Kidney tubule cell (primary cell): ENCODE measurements at places on chromosomes 12 and 14.

GRCh38 chr12:58880639-58881038, 39.7 kb downstream of the LRIG3 start:
- DNase-seq: no peak

- no peak for DNase-seq
Observed at GRCh38 chr12:48997719-48998496, 1.3 kb downstream of the DDN start.

DNA sequence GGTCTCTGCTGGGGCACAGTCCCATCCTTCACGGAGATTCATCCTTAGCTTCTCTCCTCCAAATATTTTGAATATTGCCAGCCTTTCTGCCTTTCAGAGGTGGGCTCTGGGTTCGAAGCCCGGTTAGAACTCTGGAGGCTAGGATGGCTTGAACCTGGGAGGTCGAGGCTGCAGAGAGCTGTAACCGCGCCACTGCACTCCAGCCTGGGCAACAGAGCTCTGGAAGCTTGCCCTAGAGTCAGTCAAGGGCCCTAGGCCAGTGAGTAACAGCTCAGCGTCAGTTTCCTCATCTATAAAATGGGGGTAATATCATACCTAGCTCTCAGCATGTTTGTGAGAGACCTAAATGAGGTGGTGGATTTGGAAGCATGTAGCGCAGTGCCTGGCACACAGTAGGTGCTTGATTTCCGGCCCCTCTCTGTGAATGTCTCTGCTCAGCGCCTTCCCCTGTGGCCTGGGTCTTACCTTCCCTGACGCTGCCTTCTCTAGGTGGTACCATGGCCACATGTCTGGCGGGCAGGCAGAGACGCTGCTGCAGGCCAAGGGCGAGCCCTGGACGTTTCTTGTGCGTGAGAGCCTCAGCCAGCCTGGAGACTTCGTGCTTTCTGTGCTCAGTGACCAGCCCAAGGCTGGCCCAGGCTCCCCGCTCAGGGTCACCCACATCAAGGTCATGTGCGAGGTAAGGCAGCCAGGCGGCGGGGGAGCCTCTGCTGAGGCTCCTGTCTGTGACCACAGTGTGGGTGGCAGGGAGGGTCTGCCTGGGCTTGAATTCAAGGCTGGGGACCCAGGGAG, 3.4 kb downstream of the PTPN6 start:
- no peak for DNase-seq

GRCh38 chr14:105204206-105204930, 23.3 kb upstream of the NUDT14 start:
- DNase-seq: peak; percentile 89

- DNase-seq: peak; percentile 66
Observed at GRCh38 chr12:89062996-89063395, 289.3 kb downstream of the DUSP6 start.
